ENCODE measurements at places on chromosomes 4 and X. TPM values are rescaled to one million over a fixed set of nuclear protein-coding genes. Genes with fewer than 3 reads are reported as not detected.

MMRN1 gene
- total RNA-seq: 3.8 TPM

IQCM gene
- total RNA-seq: not detected

METAP1 gene
- total RNA-seq: 27.1 TPM

LDB2 gene
- 15.5 TPM for total RNA-seq

ATP2B3 gene
- total RNA-seq: not detected

PAGE1 gene
- total RNA-seq: not detected

ARMCX2 gene
- total RNA-seq: 123 TPM

UGT2A1 gene
- total RNA-seq: not detected

TRIM75 gene
- not detected for total RNA-seq

ZNF141 gene
- total RNA-seq: 12.1 TPM

SLC25A14 gene
- 13.8 TPM for total RNA-seq

SNX12 gene
- 62.9 TPM for total RNA-seq

FAM50A gene
- total RNA-seq: 92.2 TPM

SPANXN3 gene
- total RNA-seq: not detected
